ENCODE measurements at places on chromosomes 3 and 15.

GRCh38 chr15:92617549-92618520 lies 37.7 kb downstream of the FAM174B start:
- no peak for DNase-seq

- no peak for DNase-seq
Measured at GRCh38 chr15:73530649-73531048, 87.7 kb downstream of the REC114 start.

GRCh38 chr3:123505820-123506219 lies 56.9 kb upstream of the ADCY5 start:
- DNase-seq = no peak

DNA sequence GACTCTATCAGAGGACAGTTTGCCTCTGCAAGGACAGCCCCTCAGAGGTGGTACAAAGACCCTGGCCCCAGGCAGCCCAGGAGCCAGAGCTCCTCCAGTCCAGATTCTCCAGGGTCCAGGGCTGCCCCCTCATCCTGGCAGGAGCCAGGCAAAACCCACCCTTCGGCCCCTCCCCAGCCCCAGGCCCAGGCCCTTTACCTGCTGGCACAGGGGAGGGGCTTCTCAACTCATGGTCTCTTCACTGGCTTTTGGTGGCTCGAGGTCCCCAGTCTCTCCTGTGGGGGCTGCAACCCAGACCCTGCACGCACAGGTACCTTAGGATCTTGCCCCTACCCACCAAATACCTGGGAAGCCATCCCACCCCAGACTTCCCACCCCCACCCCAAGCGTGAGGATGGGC lies 8.5 kb downstream of the NEIL1 start:
- DNase-seq = no peak

- DNase-seq = no peak
Measured at GRCh38 chr15:81194723-81195122, 2.0 kb upstream of the IL16 start.

Measured in CD4-positive, alpha-beta T cell treated with Interleukin-12 subunit alpha and Interleukin-12 subunit beta, for 1 hour (primary cell).